Activated CD4-positive, alpha-beta T cell treated with anti-CD3 and anti-CD28 coated beads for 36 hours (primary cell): ENCODE measurements at places on chromosomes 11 and 22. TPM values are rescaled to one million over a fixed set of nuclear protein-coding genes. Genes with fewer than 3 reads are reported as not detected.

Gene MS4A12
- total RNA-seq = not detected

Gene NEAT1
- 435 TPM for total RNA-seq

Gene PDE2A
- 0.73 TPM for total RNA-seq

Gene ST14
- total RNA-seq = not detected

Gene CHRNA10
- total RNA-seq = 1.1 TPM

Gene CAT
- 25.5 TPM for total RNA-seq

Gene C1QTNF4
- total RNA-seq = 0.14 TPM

DNA sequence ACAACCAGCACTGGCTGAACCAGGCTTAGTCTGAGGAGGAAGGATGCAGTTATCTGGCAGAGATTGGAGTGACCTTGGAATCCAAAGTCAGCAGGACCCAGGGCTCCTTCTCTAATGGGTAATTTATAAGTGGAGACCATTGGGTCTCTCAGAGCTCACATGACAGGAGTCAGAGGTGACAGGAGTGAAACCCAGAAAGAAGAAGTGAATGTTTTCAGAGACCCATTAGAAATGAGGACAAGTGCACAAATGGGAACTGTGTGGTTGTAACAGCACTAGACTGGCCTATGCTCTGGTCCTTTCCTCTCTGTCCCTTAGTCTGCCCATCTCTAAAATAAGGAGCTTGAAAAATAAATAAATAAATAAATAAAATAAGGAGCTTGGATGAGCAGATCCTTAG is 107.4 kb downstream of the SERGEF start:
- no peak overlapping the region for H3K4me3 ChIP-seq
- DNase-seq = no peak
- no peaks in the 10 kb centered on the region for H3K27me3 ChIP-seq
- no peak overlapping the region for H3K27ac ChIP-seq
- H3K4me1 ChIP-seq = no peaks in the 10 kb centered on the region

- H3K27ac ChIP-seq = peak overlapping the region; percentile 98
- H3K4me3 ChIP-seq = peak overlapping the region; percentile 98
- H3K27me3 ChIP-seq = no peaks in the 10 kb centered on the region
- peaks cover 37% of the 10 kb centered on the region for H3K4me1 ChIP-seq
Observed at GRCh38 chr22:19943082-19944026, 1.7 kb upstream of the TXNRD2 start.

DNA sequence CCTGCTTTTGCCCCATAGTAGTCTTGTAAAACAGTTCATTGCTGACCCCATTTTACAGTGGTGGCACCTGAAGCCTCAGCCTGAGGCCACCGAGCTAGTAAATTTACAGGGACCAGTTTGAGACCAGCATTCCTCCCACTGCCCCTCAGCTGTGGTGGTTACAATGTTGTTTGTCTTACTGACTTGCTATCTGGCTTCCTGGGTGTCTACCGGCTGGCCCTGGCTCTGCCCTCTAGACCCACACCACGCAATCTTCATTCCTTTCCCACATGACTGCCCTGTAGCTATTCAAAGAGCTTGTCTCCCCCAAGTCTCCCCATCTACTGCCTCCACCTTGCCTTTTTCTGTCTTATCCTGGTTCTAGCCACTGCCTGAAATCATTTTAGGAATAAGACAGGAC is 20.8 kb downstream of the PIK3IP1 start:
- peaks cover 43% of the 10 kb centered on the region for H3K4me1 ChIP-seq
- H3K36me3 ChIP-seq = peaks cover 52% of the 10 kb centered on the region
- DNase-seq = no peak
- H3K27ac ChIP-seq = peak overlapping the region; percentile 34
- H3K4me3 ChIP-seq = no peak overlapping the region
- H3K27me3 ChIP-seq = no peaks in the 10 kb centered on the region

GRCh38 chr11:9738116-9738515 is 74.2 kb downstream of the SWAP70 start:
- H3K4me1 ChIP-seq = peaks cover 10% of the 10 kb centered on the region
- DNase-seq = no peak
- no peak overlapping the region for H3K4me3 ChIP-seq
- no peaks in the 10 kb centered on the region for H3K27me3 ChIP-seq
- H3K36me3 ChIP-seq = peaks cover 15% of the 10 kb centered on the region
- no peak overlapping the region for H3K27ac ChIP-seq

DNA sequence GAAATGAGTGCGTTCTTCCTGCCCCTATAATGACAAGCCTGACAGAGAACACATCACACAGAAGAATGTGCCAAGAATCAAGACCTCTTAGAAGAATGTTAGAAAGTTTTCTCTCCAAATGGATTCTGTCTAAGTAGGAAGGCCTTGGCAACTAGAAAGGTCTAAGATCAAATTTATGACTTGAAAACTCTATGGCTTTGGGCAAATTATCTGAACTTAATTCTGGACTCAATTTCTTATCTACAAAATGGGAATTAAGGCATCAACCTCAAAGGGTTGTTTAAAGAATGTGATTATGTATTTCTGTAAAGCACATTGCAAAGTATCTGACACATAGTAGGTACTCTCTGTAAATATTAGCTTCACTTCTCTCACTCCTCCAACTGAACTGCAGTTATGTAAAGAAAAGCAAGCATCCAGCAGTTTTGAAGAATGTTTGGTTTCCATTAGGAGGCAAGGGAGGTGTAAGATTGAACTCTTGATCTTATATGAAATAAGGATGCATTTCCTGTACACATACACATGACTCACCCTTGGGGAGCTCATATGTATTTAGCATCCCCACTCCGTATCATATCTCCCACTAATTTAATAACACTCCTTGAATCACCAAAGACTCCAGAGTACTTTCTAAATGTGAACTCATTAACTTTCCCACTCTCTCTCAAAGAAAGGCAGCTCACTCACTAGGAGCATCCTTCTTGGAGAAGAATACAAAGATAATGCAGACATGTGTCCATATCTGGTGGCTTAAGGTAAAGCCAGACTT is 77.6 kb downstream of the ETS1 start:
- H3K27me3 ChIP-seq = no peaks in the 10 kb centered on the region
- peak overlapping the region; percentile 96 for H3K4me3 ChIP-seq
- peaks cover 92% of the 10 kb centered on the region for H3K36me3 ChIP-seq
- DNase-seq = no peak
- peak overlapping the region; percentile 98 for H3K27ac ChIP-seq

DNA sequence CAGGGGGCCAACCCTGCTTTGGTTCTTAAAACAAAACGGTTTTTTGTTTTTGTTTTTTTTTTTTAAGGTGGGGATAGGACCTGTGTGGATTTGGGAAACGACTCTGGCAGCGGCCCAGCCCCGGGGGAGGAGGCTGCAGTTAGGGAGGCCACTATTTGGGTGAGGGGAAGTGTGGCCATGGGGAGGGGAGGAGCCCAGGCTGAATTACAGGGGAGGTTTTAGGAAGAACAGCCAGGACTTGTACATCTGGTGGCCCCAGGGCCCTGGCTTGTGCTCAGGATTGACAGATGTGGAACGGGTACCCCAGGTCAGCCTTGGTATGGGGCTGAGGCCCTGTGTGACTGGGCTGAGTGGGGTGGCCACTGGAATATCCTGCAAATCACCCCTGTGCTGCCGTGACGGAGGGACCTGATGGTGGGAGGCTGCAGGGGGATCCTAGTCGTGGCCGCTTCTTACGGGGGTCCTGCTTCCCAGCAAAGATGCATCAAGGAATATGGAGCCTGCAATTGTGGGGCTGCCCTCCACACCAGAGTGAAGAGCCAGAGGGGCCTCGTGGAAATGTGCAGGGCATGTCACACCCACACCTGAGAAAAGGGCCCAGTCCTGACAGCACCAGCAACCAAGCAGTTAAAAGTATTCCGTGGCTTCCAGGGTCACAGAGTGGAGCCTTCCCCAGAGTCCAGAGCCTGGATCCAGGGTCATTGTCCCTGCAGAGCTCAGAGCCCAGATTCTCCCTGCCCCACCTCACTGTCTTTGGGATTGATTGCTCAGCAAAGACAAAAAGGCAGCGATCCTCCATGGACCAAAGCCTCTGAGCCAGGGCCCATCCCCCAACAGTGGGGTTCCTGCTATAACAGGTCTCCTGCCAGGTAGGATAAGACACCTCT is 55.2 kb upstream of the WNT7B start:
- peak; percentile 2 for DNase-seq
- no peaks in the 10 kb centered on the region for H3K36me3 ChIP-seq
- no peak overlapping the region for H3K27ac ChIP-seq
- H3K27me3 ChIP-seq = peaks cover 6% of the 10 kb centered on the region
- H3K4me3 ChIP-seq = no peak overlapping the region

- peak; percentile 26 for DNase-seq
- H3K27me3 ChIP-seq = no peaks in the 10 kb centered on the region
- H3K4me1 ChIP-seq = peaks cover 56% of the 10 kb centered on the region
- H3K4me3 ChIP-seq = no peak overlapping the region
- H3K27ac ChIP-seq = peak overlapping the region; percentile 51
Observed at GRCh38 chr22:40436505-40437431, 66.4 kb downstream of the SGSM3 start.

DNA sequence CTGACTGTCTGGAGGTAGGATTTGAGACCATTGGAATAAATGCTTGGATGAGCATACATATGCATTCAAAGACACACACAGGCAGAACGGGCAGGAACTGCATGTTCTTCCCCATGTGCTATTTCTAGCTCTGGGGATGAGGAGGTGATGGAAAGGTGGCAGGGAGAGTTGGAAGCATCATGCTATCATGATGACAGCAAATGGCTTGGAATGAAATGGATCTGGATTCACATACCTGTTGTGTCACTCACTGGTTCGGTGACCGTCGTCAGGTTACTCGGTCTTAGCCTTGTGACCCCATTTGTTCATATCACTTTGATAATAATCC is 627.9 kb upstream of the KIRREL3 start:
- peaks cover 3% of the 10 kb centered on the region for H3K27me3 ChIP-seq
- H3K27ac ChIP-seq = no peak overlapping the region
- H3K36me3 ChIP-seq = no peaks in the 10 kb centered on the region
- H3K4me3 ChIP-seq = no peak overlapping the region
- no peaks in the 10 kb centered on the region for H3K4me1 ChIP-seq

GRCh38 chr11:8080674-8081590 is at the start of gene TUB:
Gene TUB (plus strand): TSS chr11:8081211. CDS start chr11:8081511, 300 bp downstream.
- peak within 1 kb of the TSS; percentile 50 for H3K4me3 ChIP-seq
- H3K27me3 ChIP-seq = peaks cover 48% of the 10 kb centered on the region
- peaks cover 5% of the 10 kb centered on the region for H3K4me1 ChIP-seq
- no peaks in the 10 kb centered on the region for H3K36me3 ChIP-seq
- DNase-seq = peak; percentile 28

DNA sequence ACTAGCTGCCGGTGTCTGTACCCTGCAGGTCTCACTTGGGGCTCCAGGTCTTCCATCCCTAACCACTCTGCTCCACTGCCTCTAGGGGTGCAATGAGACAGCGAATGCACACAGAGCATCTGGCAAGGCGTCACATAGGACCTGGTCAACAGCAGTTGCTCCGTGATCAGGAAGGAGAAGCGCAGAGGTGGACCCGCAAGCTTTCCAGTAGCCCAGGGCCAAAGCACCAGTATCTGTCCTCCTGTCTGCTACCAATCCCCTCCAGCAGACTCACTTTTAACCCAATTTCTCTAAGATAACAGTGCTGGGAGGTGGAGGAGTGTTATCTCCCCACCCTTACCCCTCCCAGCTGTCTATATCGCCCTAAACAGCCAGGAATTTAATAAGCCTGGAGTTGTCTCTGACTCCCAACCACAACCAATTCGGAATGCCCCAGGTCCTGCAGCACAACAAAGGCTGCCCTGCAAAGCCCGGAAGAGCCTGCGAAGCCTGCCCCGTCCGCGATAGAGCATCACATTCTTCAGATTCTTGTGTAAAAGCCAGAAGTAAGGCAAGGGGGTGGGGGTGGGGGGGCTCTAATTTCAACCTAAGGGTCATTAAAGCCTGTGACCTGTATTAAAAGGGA is 19.3 kb downstream of the MYH9 start:
- no peaks in the 10 kb centered on the region for H3K27me3 ChIP-seq
- peak; percentile 66 for DNase-seq
- H3K4me1 ChIP-seq = peaks cover 99% of the 10 kb centered on the region
- peak overlapping the region; percentile 96 for H3K27ac ChIP-seq
- peak overlapping the region; percentile 63 for H3K4me3 ChIP-seq

DNA sequence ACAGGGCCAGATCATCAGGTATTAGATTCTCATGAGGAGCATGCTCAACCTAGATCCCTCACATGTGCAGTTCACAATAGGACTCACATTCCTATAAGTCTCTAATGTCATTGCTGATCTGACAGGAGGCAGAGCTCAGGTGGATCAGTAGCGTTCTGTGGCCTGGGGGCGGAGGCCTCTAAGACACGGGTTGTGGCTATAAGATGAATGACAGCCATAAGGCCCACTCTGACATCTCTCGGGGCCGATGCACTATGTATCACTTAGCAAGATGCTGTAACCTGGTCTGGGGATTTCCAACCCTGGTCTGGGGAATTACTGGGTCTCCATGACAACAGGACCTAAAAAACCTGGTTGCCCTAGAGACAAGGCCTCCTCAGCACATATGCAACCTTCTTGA is 932.7 kb downstream of the TBC1D22A start:
- no peak overlapping the region for H3K4me3 ChIP-seq
- peak; percentile 24 for DNase-seq
- H3K27ac ChIP-seq = no peak overlapping the region
- H3K27me3 ChIP-seq = no peaks in the 10 kb centered on the region
- H3K4me1 ChIP-seq = no peaks in the 10 kb centered on the region
- H3K36me3 ChIP-seq = no peaks in the 10 kb centered on the region

GRCh38 chr11:70511345-70511744 is 113.0 kb downstream of the CTTN start:
- no peaks in the 10 kb centered on the region for H3K4me1 ChIP-seq
- no peak overlapping the region for H3K4me3 ChIP-seq
- H3K27ac ChIP-seq = no peak overlapping the region
- no peaks in the 10 kb centered on the region for H3K36me3 ChIP-seq
- no peak for DNase-seq
- H3K27me3 ChIP-seq = peaks cover 10% of the 10 kb centered on the region

GRCh38 chr22:20237480-20238440 is 30.4 kb downstream of the RTN4R start:
- peak overlapping the region; percentile 65 for H3K27ac ChIP-seq
- H3K27me3 ChIP-seq = no peaks in the 10 kb centered on the region

- no peak overlapping the region for H3K4me3 ChIP-seq
- no peaks in the 10 kb centered on the region for H3K27me3 ChIP-seq
- no peaks in the 10 kb centered on the region for H3K4me1 ChIP-seq
- H3K27ac ChIP-seq = no peak overlapping the region
Observed at GRCh38 chr11:15577519-15577918, 462.8 kb downstream of the INSC start.

DNA sequence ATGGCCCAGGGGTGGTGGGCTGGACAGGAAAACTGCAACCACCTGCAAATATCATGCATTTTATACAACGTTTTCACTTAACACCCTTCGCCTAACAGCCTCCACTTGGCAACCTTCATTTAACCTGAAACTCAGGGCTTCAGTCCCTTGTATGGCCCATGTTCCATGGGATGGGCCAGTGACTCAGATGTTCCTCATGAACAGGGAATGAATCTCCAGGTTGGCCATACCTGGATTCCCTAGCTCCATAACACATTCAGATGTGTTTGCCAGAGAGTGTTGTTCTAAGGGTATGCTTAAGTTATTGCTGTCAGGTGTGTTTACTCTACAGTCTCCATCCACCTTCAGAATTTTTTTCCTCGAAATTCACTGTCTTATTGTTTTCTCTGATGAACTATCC is 316.9 kb downstream of the JRKL start:
- no peak overlapping the region for H3K4me3 ChIP-seq
- no peak for DNase-seq
- H3K4me1 ChIP-seq = no peaks in the 10 kb centered on the region
- H3K27ac ChIP-seq = no peak overlapping the region
- H3K27me3 ChIP-seq = no peaks in the 10 kb centered on the region

GRCh38 chr22:37111156-37111717 is 1.7 kb upstream of the TMPRSS6 start:
- H3K36me3 ChIP-seq = no peaks in the 10 kb centered on the region
- H3K27me3 ChIP-seq = no peaks in the 10 kb centered on the region
- H3K27ac ChIP-seq = peak overlapping the region; percentile 4
- no peak overlapping the region for H3K4me3 ChIP-seq

- H3K36me3 ChIP-seq = peaks cover 10% of the 10 kb centered on the region
- H3K4me1 ChIP-seq = no peaks in the 10 kb centered on the region
- H3K27ac ChIP-seq = no peak overlapping the region
- H3K4me3 ChIP-seq = no peak overlapping the region
- peaks cover 5% of the 10 kb centered on the region for H3K27me3 ChIP-seq
Observed at GRCh38 chr11:70445605-70446004, 47.3 kb downstream of the CTTN start.
